Activated naive CD8-positive, alpha-beta T cell treated with anti-CD3 and anti-CD28 coated beads for 36 hours (primary cell): ENCODE measurements at places on chromosomes 12 and 14.

GRCh38 chr14:22523283-22523682 is 65.7 kb downstream of the DAD1 start:
- no peak for DNase-seq

GRCh38 chr12:25526778-25527177 is 26.3 kb downstream of the LMNTD1 start:
- DNase-seq: no peak

- no peak for DNase-seq
Observed at GRCh38 chr12:52252728-52253343, 19.8 kb downstream of the KRT7 start.

- no peak for DNase-seq
Observed at GRCh38 chr14:30848449-30849240, 25.7 kb upstream of the COCH start.

- no peak for DNase-seq
Observed at GRCh38 chr14:34259996-34260395, 202.0 kb downstream of the SPTSSA start.

- DNase-seq: no peak
Observed at GRCh38 chr12:6435961-6436715, 8.6 kb upstream of the CD27 start.

DNA sequence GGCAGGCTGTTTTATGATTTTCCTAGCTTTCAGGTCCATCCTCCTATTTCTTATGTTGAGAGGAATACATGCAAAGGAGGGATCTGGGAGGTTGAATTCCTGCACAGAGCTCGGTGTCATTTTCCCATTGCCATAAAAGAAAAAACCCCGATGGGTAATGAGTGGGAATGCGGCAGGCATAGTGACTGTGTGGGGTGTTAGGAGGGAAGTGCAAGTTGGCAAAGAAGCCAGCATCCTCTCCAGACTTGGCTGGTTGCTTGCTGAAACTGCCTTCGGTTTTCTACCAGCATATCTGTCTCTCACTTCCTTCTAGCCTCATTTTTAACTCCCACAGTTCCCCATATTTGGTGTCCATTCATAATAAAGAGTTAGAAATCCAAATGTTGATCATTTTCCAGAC is 1046.1 kb downstream of the SLC6A15 start:
- no peak for DNase-seq

GRCh38 chr14:91983588-91983987 is 36.1 kb upstream of the FBLN5 start:
- DNase-seq: no peak

- DNase-seq: peak; percentile 49
Observed at GRCh38 chr12:11958221-11959091, 112.3 kb upstream of the BCL2L14 start.

DNA sequence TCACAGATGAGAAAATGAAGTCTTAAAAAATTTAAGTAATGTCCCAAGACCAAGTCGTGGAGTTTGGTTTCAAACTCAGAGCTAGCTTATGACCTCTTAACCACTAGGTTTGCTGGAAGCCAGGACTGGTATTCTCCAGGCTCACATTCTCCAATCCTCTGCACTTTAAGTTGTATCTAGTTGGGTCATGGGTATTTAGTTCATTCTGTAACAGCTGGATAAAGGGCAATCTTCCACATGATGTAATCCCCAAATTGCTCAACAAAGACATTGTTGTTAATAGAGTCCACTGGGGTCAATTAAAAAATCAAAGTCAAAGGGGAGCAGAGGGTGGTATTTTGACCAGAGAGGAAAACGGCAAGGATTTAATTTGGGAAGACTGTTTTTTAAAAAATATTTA is 17.8 kb upstream of the GAS2L3 start:
- no peak for DNase-seq

DNA sequence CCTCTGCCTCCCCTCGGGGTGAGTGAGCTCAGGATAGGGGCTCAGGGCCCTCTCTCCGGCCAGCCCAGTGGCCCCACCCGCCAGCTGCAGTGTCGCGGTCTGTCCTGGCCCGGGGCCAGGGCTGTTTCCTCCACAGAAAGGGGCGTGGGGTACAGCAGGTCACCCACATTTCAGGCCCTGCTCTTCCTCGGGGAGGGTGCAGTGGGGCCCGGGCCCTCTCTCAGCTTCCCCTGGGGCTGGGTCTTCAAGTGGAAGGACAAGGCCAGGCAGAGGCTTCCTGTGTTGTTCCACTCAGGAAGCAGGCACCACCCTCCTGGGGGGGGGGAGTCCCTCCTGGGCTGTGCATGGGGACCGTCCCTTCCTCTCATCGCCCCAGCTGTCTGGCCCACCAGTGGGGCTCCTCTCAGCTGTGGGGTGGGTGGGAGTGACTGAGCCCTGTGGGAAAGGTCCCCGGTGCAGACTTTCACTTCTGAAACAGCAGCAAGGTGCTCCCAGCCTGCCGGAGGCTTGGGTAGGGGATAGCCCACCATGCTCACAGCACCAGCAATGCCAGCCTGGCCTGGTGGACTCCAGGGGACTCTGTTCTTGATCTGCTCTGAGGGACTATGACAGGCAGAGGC is 3.7 kb downstream of the GPR132 start:
- peak; percentile 76 for DNase-seq

DNA sequence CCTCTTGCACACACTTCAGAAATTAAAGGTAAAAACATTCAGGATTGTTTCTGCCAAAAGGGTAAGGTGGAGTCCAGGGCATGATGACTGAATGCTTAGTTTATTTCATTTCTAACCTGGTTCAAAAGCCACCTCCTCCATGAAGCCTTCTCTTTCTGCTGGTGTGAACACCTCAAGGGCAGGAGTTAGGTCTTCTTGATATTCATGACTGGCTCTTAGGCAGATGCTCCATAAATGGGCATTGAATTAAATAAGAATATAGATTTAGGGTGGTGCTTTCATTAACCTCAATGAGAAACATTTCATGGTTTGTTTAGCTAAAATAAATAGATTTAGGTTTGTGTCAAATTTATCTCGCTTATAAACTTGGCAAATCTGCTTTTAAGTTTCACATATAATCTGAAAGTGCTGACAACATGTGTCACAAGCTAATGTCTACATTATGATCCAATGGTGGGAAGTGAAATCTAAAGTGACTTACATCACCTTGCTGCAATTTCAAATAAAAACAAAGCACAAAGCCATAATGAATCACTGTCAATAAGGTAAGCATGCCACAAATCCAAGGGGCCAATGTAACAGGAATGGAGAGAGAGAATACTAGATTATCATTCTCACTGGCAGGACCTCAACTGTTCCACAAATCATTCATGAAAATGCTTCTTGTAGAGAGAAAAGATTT is 72.7 kb upstream of the GRIP1 start:
- no peak for DNase-seq

- no peak for DNase-seq
Observed at GRCh38 chr12:24200010-24200409, 250.5 kb upstream of the SOX5 start.

GRCh38 chr12:90908465-90908864 is 46.5 kb downstream of the CCER1 start:
- DNase-seq: no peak

DNA sequence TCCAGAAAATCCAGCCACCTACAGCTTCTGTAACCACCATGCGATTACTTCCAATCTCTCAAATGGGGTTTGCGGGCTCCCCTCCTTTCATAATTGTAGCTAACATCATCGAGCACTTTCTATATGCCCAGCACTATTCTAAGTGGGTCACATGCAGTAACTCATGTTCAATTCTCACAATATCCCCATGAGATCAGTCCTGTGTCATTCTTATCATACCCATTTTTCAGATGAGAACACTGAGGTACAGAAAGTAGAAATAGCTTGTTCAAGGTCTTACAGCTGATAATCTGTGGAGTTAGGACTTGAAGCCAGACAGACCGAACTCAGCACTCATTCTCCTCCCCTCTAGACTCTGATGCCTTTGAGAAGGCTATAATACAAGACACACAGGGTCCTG is 74.9 kb downstream of the EID3 start:
- DNase-seq: no peak

- peak; percentile 52 for DNase-seq
Observed at GRCh38 chr12:28191051-28192048, 1.1 kb downstream of the CCDC91 start.

DNA sequence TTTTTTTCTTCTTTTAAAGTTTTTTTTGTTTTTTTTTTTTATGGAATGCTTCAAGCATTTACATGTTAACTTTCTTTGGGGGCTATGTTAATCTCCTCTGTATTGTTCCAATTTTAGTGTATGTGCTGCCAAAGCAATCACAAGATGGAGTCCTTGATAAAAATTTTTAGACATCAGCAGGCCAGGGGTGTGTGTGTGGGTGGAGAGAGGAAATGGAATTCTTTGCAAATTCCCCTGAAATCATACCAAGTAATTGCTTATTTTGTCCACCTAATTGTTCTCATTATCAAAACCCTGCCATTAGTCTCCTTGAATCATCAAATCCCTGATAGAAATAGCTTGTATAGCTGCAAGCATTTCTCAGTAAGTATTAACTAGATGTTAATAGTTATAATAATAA is 21.7 kb downstream of the RNF212B start:
- DNase-seq: no peak

DNA sequence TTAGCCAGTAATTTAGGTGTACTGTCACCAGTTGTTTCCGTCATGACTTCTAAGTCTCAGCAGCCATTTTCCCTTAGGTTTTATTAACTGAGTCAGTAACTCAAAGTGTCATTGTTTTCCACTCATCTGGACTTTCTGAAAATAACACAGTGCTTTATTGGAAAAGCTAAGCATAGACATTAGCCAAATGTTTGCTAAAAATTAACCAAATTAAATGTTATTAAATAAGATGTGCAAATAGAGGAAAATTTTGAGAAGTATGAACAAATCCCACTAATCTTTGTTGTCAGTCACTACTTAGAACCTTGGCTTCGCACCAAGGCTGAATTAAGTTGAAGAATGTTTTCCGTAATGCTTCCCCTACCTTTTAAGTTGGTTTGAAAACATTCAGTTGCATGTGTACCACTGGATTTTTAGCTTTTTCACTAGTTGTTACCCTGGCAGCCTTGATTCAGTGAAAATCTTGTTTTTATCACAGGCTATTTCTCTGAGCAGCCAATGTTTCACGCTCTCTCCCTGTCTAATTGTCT is 43.0 kb downstream of the BORCS5 start:
- DNase-seq: no peak

- DNase-seq: no peak
Observed at GRCh38 chr12:22223356-22223755, 111.2 kb downstream of the ST8SIA1 start.

DNA sequence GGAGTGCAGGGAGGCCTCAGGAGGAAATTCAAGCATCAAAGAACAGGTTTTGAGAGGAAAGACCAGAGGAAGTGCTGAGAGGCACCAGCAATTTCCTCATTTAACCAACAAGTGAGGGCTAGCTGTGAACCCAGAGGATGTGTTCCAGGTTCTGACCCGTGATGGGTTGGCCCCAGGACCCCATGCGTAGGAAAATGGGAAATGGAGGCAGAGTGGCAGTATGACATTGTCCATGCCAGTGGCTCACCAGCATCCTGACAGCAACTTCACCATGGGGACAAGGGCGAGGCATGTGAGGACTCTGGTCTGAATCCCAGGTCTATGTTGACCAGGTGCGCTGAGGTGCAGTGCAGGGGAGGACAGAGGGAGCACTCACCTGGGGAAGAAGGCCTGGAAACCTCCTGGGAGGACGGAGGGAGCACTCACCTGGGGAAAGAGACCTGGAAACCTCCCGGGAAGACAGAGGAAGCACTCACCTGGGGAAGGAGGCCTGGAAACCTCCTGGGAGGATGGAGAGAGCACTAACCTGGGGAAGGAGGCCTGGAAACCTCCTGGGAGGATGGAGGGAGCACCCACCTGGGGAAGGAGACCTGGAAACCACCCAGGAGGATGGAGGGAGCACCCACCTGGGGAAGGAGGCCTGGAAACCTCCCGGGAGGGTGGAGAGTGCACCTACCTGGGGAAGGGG is 6.7 kb upstream of the CACNA2D4 start:
- no peak for DNase-seq

GRCh38 chr12:115960868-115961802 is 316.4 kb downstream of the MED13L start:
- DNase-seq: peak; percentile 21

GRCh38 chr12:106954462-106955376 is 988 bp upstream of the TMEM263 start:
- peak; percentile 17 for DNase-seq

GRCh38 chr12:29113101-29113500 is 36.0 kb upstream of the FAR2 start:
- DNase-seq: no peak

DNA sequence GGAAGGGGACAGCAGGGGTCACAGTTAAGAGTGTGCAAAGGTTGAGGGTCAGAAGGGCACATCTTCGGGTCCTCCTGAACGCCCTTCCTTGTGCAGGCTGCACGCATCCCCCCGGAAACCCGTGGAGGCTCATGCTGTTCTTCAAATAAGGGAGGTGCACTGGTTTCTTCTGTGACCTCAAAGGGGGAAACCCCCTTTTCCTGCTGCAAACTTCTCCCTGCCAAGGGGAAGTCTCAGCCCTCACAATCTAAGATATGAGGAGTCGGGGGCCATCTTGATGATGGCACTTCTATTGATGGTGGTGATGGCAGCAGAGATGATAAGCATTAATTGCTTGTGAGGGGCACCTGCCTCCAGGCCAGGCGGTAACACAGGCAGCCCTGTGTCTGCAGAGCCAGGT is 40.0 kb downstream of the ISCA2 start:
- no peak for DNase-seq

- no peak for DNase-seq
Observed at GRCh38 chr12:72748971-72749370, 476.8 kb downstream of the TRHDE start.
